Type B pancreatic cell (in vitro differentiated cells): ENCODE measurements at places on chromosomes 11 and 22. TPM values are rescaled to one million over a fixed set of nuclear protein-coding genes. Genes with fewer than 3 reads are reported as not detected.

GRCh38 chr11:33323421-33323820 lies 66.2 kb downstream of the HIPK3 start:
- DNase-seq: no peak

GRCh38 chr11:44651535-44652155 lies 75.1 kb upstream of the TSPAN18 start:
- peak; percentile 60 for DNase-seq

The CEND1 gene
- total RNA-seq: 0.17 and 0.89 TPM in 2 replicates

The OR52E8 gene
- total RNA-seq: not detected in 2 replicates

The SELENOH gene
- total RNA-seq: 107 and 144 TPM in 2 replicates

The ANKK1 gene
- 0.36 and 0.53 TPM in 2 replicates for total RNA-seq

The MAJIN gene
- total RNA-seq: not detected in 2 replicates

The LGR4 gene
- 39.6 and 54.5 TPM in 2 replicates for total RNA-seq

DNA sequence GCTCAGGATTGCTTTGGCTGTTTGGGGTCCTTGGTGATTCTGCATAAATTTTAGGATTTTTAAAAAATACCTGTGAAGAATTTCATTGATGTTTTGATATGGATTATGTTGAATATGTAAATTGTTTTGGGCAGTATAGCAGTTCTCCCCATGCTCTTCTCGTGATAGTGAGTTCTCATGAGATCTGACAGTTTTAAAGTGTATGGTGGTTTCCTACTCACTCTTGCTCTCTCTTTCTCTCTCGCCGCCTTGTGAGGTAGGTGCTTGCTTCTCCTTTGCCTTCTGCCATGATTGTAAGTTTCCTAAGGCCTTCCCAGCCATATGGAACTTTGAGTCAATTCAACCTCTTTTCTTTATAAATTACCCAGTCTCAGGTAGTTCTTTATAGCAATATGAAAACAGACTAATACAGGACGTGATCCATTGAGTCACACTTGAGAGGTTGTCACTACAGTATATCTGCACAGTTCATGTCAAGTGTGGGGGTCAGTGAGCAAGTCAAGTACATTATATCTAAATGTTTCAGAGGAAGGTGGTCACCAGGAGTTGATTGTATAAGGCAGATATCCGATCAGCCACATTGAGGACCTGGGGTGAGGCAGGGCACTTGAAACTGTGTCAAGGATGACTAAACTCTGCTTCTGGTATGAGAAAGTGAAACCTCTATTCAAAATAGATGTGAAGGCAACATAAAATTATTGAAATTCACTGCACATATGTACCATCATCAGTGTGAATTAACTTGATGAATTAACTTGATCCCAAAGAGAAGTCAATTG lies 70.7 kb upstream of the CCDC179 start:
- no peak for DNase-seq

The KREMEN1 gene
- total RNA-seq: 26.2 and 29.1 TPM in 2 replicates

DNA sequence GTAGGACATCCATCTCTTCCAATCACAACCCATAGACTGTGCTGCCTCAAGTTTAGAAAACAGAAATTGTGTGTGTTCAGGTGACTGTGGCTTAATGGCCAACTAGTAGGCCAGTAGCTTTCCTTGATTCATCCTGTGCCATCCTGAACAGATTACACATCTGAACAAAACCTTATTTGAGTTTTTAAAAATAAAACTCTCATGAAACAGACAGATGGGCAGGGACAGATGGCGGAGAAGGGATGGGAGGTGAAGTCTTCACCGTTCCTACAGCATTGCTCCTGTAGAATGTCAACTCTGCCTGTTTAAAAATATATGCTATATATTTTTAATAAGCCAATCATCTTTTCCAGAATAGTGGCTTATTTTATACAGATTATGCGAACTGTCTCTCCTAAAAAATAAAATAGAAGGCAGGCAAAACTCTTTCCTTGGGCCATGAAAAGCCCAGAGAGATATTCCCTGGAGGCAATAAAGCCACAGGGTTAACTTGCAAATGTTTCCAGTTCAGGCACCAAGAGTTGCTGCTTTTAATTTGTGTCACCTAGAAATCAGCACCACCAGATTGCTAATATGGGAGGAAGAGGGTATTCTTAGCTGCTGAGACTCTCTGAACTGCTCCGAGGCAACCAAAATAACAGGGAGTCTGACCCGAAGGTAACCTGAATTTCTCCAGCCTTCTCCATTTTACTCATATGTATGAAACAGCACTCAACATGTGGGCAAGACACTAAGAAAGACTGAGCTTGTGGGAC lies 861.2 kb downstream of the OPCML start:
- DNase-seq: no peak

GRCh38 chr22:49664371-49664881 lies 163.2 kb downstream of the BRD1 start:
- DNase-seq: peak; percentile 61

GRCh38 chr11:45324459-45324858 lies 38.3 kb upstream of the SYT13 start:
- peak; percentile 15 for DNase-seq

DNA sequence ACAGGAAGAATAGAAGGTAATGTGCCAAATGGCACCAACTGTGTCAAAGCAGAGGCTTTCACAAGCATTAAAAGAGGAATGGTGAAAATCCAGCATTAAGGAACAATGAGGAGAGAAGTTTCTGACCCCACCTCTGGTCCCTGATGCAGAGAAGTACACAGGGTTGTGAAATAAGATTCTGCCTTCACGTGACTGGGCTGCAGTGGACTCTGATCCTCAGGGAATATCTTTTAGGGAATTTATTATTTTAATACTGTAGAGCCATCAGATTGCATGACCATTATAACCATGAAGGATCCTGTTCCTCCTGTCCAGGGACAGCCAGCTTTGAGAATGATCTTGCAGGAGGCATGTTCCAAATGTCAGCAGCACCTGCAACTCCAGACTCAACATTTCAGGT lies 74.4 kb upstream of the FAR1 start:
- no peak for DNase-seq

The FHIP1B gene
- total RNA-seq: 50.7 and 52.5 TPM in 2 replicates

GRCh38 chr11:69470301-69470700 lies 11.2 kb upstream of the LINC01488 start:
- DNase-seq: no peak

DNA sequence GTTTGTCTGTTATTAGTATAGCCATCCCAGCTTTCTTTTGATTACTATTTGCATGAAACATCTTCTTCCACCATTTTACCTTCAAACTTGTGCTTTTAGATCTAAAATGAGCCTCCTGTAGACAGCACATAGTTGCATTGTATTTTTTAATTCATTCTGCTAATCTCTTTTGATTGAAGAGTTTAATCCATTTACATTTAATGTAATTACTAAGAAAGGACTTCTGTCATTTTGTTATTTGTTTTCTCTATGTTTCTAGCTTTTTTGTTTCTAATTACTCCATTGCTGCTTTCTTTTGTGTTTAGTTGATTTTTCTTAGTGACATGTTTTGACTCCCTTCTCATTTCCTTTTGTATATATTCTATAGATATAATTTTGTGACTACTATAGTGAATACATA lies 43.7 kb upstream of the ZBTB44 start:
- no peak for DNase-seq

The TTC38 gene
- total RNA-seq: 22.6 and 36.9 TPM in 2 replicates

- DNase-seq: no peak
Measured at GRCh38 chr11:11016943-11017342, 159.1 kb upstream of the ZBED5 start.

The LRP4 gene
- 12.8 and 46.9 TPM in 2 replicates for total RNA-seq

DNA sequence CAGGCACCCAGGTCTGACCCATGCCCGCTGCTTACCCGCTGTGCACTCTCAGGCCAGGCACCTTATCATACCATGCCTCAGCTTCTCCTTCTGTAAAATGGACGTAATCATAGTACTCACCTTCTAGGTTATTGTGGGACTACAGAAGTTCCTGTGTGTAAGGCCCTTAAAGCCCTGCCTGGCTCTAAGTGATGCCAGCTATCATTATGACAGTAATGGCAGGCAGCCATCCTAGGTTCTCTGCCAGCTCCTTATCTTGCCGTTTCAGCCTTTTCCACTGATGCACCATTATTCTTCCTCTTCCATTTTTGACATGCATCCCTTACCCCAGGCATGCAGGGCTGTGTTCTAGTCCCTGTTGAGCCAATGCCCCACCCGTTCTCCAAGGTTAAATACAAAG lies 57.9 kb downstream of the DBX1 start:
- DNase-seq: no peak

DNA sequence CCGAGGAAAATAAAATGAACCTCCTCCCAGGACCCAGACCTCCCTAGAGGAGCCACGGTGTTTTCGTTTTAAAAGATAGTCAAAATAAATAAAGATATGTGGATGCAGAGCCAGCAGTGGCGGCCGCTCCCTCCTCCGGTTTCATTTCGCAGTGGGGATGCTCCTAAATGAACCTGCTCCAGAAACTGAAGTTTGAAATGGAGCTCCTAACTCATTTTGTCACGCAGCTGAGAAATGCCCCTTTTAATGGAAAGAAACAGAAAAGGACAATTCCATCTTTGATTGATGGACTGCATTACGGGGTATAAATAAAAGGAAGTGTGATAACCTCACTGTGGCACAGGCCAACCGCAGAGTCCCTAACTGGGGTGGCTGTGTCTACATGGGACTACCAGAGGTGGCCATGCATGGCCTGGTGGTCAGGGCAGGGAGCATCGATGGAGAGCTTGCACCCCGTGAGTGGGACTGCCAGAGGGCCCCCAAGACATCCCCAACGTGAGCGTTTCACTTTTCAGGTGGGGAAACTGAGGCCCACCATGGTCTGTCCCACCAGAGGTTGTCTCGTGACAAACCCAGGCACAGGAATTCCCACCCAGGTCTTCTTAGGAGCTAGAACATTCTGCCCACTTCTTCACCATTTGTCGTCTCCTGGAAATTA lies 426.6 kb downstream of the BRD1 start:
- DNase-seq: peak; percentile 50

DNA sequence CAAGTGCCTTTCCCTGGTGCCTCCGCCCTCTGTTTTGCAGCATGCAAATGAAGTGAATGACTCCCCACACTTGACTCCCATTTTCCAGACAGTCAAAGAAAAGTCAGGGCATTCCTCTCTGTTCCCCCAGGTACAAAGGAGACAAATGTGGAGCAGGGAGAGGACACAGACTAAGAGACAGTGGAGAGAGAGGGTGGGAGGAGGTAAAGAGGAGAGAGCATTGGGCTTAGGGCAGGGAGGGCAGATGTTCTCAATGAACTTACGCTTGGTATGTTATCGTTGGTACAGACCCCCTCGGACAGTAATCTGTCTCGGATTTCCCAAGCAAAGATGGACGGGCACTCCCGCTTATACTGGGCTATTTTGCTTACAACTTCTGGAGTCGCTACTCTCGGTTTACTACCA lies 9.8 kb downstream of the PAX6 start:
- no peak for DNase-seq

DNA sequence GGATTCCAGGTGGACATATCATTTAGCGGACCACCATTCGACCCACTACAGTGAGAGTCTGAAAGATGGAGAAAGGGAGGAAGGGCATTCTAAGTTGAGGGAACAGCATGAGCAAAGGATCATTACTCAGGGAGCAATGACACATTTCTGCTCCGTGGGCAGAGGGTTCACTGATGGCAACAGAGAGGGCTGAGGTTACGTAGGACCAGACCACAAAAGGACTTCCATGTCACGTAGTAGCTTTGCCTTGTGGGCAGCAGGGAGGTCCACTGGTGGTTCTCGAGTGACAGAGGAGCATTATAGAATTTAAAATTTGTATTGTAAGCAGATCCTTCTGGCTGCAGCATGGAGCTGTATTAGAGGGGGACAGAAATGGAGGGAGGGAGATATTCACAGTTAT lies 109.7 kb upstream of the NAV2 start:
- no peak for DNase-seq

DNA sequence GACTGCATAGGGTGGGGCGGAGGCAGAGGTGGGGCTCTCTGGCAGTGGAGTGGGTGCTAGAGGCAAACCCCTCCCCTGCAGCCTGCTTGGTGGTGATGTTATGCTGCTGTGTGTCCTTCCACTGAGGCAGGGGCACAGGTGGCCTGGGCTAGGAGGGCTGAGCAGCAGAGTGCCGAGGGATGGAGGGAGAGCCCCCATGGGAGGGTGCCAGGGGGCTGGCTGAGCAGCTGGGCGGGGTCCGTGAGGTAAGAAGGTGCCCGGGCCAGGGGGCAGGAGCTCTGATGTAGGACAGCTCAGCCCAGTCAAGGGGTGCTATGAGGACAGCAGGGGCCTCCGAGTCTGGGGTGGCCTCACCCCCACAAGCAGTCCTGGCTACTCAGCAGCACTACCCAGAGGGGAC lies 4.2 kb downstream of the CLDN5 start:
- peak; percentile 53 for DNase-seq

The SCARF2 gene
- 4.2 and 21.7 TPM in 2 replicates for total RNA-seq

DNA sequence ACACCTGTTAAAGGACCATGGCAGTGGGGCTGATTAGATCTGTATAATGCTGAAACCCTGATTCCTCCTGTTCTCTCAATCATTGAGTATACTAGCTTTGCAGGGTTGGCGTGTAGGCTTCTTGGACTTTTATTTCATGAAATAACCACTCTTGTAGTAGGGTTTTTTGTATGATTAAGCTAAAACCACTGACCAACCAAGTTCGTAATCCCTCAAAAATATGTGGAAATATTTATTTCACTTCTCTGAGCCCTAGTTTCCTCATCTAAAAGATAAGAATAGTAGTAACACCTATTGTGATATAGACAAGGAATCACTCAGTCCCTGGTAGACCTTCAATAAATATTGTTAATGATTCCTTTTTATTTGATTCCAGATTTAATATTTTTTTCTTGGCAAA lies 4.2 kb downstream of the API5 start:
- DNase-seq: no peak

The TSGA10IP gene
- total RNA-seq: 0.68 TPM in 1 of 2 replicates, not detected in the other

DNA sequence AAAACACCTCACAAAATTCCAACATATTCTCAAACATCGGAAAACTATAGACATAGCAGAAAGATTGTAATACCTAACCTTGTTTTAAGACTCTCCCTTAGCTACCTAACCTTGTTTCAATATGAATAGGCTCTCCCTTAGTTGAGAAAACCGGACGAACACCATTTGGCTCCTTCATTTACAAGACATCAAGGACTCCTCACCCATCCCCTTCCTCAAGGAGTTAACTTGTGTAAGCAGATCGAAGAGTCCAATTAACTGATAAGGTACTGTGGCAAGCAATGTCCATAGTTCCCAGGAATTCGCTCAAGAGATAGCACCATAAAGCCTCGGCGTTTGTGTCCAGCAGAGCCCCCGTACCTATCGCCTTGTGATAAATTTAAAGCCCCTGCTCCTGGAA lies 4.6 kb upstream of the ACRV1 start:
- DNase-seq: no peak

GRCh38 chr11:17600316-17601255 lies 53.5 kb downstream of the OTOG start:
- DNase-seq: peak; percentile 58

DNA sequence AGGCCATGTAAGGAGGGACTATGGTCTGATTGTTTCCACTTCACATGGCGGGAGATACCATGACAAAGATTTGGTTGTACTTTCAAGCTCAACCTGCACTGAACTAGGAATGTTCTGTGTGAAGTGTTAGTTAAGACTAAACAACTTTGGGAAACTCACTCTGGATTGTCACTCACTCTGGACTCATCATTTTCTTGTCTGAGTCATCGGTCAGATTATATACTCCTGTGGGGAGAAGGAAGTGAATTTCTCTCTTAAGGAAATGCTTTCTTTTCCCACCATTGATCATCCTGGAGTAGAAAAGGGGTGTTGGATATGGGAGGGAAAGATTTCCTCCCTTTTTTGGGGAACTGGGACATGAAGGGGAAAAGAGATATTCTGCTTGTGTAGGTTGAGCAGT lies 26.9 kb upstream of the CAT start:
- no peak for DNase-seq
